ENCODE measurements at places on chromosomes 1 and 21.
A peak's percentile ranks its signal among the peaks of the same experiment; 100 is the strongest.

GRCh38 chr1:169886422-169886821 is 7.3 kb downstream of the SCYL3 start:
- no peak for DNase-seq

DNA sequence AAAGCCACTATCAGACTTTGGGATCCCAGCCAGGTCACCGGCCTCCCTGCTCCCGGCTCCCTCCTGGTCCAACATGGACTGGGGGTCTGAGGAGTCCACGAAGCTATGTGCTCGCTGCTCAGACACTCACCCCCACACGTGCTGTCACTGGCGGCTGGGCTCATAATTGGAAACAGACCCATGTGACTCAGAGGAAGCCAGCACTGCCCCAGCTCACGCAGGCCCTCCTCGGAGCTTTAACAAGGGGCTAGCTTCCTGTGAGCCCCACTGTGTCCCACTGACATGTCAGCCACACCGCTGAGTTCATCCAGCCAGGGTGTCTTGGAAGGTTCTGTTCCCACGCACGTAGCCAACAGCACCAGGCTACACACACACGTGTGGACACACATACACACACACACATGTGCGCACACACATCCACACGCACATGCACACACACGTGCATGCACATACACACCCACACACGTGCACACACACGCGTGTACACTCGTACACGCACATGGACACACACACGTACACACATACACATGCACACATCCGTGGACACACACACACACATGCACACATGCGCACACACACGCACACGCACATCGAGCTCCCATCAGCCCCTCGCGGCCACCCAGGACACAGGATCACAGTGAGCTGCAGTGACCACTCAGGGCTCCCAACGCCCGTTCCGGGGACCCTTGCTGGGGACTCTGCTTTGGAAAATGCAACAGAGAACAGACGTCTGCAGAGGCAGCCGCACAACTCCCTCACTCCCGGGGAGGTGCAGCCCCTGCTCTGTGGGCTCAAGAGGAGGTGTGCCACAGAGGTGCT is 18.4 kb upstream of the COL6A2 start:
- no peak for DNase-seq

DNA sequence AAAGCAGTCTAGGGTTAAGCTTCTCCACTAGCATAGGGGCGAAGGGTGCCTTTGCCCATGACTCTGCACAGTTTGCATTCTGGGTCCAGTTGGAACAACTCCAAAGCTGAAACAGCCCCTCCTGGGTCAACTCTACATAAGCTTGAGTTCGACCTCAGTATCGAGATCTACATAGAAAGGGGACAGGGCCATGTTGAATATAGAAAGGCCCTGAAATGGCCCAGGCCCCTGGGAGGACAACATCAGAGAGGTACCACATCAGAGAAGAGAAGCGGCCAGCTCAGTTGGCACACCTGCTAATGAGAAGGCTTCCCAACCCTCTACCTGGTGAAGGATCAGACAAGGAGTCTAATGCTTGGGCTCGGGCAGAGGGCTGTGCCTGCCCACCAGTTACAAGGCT is 1.6 kb downstream of the DENND2D start:
- DNase-seq, result no peak

DNA sequence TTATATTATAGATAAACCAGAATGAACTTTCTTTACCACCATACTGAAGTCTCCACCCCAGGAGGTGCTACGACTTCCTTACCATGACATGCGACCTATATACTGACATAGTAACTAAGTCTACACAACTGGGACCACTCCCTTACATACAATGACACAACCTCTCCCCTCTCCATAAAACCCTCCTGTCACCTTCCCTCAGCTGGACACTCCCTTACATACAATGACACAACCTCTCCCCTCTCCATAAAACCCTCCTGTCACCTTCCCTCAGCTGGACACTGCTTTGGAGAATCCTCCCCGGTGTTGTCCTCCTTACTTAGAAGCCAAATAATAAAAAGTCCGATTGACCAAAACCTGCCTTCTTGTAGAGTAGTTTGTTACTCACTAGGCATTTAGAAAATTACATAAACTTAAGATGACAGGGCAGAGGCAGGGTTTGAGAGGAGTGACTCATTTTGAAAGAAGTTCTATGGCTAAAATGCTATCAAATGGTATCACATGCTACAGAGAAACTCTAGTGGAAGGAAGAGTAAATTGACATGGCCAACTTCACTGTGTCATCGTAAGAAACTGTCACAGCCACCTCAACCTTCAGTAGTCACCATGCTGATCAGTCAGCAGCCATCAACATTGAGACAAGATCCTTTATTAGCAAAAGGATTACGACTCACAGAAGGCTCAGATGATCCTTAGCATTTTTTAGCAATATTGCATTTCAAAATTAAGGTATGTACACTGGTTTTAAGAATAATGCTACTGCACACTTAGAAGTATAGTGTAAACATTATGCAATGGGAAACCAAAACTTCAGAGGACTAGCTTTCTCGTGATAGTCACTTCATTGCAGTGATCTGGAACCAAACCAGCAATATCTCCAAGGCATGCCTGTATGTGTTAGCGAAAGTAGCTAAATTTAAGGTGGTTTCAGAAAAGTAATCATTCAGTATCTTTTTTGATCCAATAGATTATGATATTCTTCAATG is 56.4 kb downstream of the AHCTF1 start:
- DNase-seq, result no peak

- no peak for DNase-seq
These were observed 10.8 kb upstream of the LSM10 start for GRCh38 chr1:36408479-36408878.

DNA sequence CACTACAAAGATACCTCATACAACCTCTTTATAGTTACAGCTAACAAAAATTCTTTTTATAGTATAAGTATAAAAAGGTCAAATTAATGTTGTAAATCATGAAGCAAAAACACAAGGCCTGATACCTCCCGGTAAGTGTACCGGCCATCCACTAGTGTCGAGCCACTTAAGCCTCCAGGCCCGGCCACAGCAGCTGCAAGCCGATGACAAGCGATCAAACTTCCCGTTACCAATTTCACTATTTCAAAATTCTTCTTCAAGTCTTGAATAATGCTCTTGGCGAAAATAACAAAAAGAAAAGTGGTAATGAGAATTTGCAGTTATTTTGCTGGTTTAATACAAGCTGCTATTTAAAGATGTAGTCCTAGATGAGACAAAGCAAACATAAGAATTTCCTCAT is 67.6 kb downstream of the USP24 start:
- no peak for DNase-seq

DNA sequence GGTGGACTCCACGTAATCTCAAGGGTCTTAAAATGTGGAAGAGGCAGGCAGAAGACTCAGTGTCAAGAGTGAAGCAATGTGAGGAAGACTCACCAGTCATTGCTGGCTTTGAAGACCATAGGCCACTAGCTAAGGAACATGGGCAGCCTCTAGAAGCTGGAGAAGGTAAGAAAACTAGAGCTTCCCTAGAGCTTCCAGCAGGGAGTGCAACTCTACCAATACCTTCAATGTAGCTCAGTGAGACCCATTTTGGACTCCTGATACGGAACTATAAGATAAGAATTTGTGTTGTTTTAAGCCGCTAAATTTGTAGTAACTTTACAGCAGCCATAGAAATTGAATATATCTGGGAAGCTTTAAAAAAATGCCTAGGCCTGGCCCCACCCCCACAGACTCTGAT is 18.9 kb downstream of the METTL13 start:
- peak; percentile 38 for DNase-seq

DNA sequence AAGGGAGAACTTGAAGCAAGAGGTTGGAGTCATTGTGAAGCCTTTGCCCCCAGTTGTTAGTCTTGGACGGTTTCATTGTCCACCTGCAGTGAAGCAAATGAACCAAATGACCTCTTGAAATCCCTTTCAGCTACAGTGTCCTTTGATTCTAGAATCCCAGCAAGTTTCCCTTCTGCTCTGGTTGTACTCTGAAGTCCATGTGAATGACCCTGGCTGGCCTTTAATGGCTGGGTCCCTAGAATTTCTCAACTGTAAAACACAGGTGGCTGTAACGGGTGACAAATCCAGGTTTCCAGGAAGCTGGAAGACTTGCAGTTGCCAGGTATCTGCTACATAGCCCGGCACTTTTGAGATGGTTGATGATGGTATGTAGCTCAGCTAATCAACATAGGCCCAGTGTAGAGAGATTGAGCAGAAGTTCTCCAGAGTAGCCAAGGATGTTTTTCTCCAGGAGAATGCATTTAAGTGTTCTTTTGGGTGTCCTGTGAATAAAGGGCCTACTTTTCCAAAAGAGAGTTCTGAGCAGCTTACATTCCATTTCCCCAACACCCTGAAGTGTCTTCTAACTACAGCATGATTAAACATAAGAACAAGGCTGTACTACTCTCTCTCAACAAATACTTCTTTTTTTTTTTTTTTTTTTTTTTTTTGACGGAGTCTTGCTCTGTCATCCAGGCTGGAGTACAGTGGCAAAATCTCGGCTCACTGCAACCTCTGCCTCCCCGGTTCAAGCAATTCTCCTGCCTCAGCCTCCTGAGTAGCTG is 17.6 kb upstream of the SLC30A1 start:
- DNase-seq, result no peak

GRCh38 chr1:40929155-40929554 is 50.3 kb upstream of the CTPS1 start:
- no peak for DNase-seq

DNA sequence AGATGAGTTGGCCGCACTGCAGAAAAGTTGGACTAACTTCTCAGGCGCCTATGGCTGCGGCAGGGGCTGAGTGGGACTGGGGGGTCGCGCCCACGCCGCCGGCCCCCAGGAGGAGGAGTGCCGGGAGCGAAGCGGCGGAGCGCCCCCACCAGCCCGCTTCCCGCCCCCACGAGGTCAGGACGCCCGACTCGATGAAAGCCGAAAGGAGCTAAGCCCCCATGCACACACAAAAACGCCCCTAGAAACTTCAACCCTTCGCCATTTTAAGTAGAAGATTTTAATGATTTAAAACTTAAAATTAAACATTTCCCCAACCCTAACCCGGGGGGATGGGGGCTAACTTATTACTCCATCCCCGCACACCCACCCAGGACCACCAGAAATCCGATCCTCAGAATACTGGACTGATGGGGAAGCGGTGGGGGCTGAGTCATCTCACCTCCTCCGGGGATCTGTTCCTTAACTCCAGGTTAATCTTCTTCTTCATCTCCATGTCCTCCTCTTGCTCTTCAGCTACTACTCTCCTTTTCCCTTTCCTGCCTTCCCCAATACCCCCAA is 539 bp downstream of the ANP32E start:
- DNase-seq, result peak; percentile 61
